ENCODE measurements at places on chromosomes 6 and 20. TPM values are rescaled to one million over a fixed set of nuclear protein-coding genes. Genes with fewer than 3 reads are reported as not detected.

DNA sequence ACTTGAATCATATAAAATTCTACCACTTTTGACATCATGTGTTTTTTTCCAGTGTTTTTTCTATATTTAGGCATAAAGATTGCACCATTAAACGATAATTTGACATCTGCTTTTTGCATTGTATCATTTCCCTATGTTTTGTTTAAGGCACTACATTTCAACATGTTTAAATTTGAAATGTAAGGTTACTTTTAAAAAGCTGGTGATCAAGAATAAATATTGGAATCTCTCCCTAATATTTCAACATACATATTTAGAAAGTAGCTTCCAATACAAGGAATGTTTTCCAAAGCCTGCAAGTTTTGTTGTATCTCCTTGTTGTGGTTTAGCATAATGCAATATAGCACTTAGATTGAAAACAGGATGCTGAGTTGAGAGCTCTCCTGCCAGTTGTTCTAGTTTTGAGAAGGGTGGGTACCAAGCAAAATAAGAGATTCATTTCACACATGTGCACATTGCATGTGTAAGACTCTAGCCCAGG is 76.5 kb downstream of the SYNJ2 start:
- no peak for ATAC-seq

GRCh38 chr20:38032585-38033329 is 499 bp downstream of the TTI1 start:
- peak; percentile 49 for ATAC-seq

TTK gene
- total RNA-seq, result 11.0 TPM

HSPA1B gene
- 92.9 TPM for total RNA-seq

DNA sequence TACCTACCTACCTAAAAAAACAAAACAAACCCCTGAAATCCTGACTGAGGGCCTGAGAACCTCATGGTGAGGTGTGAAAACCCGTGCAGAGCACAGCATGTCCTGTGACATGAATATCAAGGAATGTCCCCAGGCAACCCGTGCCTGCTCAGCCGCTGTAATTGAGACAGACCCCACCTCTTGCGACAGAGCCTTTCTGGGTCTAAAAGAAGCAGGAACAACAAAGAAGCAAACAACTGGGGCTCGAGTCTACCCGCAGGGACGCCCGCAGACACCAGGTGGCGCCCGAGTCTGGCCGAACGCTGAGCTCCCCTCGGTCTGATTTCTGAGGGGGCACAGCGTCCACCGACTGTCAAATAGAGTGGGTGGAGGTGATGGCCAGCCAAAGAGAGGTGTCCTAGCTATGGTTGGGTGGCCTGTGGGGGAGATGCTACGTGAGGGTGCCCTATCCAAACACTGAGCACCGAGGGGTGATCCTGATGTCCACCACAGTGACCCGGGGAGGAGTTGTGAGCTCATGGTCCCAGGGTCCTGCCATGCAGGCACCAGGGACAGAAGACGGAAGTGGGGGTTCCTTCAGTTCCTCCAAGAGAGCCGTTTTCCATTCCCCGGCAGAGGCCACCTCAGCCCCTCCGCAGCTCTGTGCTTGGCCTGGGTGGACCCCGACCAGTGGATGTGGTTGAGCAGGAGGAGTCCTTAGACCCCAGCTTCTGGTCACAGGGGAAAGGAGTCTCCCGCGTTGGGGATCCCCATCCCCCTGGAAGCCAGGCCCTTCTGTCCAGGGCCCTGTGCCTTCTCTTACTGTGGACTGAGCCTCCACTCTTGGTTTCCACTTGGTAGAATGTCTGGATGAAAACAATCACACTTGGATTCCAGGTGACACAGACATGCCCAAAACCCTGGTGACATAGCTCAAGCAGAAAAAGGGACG is 268.2 kb downstream of the CDC5L start:
- ATAC-seq, result peak; percentile 66

OR2B6 gene
- total RNA-seq, result not detected

GRCh38 chr20:33178726-33179125 is 10.8 kb downstream of the BPIFA2 start:
- no peak for ATAC-seq

- ATAC-seq, result no peak
Observed at GRCh38 chr6:44258325-44258863, 1.1 kb upstream of the SLC35B2 start.

GRCh38 chr6:37570482-37571133 is 70.9 kb upstream of the CCDC167 start:
- ATAC-seq, result no peak

DNA sequence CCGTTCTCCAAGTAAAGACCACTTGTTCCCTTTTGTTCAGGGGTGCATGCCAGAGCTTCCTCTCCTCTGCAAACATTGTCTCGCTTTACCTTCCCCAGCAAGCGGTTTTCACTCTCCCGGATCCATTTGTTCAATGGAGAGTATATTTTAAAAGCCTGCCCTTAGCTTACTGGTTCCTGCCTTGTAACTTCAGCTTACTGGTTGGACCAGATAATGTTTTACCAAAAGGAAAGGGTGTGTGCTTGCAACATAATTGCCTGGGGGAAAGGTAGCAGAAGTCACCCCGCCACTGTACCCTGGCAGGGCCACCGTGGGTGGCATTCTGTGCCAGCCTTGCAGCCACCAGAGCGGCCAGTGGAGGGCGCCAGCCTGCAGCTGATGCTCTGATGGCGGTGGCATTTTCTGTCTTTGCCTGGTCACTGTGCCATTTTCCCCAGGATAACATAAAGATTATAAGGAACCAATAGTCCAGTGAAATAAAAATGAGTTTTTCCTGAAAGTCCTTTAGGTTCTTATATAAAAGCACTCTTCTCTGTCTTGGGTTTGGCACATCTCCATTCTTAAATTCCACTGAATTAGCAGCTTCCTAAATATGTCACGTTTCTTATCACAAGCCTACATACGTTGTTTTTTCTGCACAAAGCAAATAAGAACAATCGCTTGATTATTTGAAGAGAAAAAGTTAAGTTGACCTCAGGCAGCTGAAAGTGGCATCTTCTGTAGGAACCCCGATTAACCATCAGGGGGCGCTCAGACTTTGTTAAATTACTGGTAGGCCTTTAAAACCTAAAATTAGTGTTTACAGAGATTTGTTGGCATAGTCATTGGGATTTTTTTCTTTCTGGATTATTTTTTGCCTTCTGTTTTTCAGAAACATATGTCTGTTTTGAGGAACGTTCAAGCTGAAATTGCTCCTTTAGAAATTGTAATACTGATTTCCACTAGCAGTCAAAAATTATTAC is 67.4 kb upstream of the XRN2 start:
- peak; percentile 94 for ATAC-seq

DNA sequence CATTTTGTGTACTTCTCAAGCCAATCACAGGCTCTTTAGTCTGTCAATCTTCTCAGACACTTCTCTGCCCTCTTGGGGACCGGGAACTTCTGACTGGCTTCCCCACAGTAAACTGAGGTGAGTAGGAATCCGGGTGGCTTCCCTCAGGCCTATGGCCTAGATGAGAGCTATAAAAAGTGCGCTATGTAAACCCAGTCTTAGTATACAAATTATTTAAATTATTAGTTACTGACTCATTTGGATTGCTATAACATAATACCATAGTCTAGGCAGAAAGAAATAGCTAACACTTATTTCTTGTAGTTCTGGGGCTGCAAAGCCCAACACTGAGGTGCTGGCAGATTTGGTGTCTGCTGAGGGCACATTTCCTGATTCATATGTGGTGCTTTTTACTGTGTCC is 109.2 kb upstream of the MCHR2 start:
- no peak for ATAC-seq

- peak; percentile 89 for ATAC-seq
Observed at GRCh38 chr6:14001329-14002012, 76.7 kb downstream of the RNF182 start.

TINAG gene
- total RNA-seq, result not detected

APOM gene
- total RNA-seq, result 1.6 TPM

TXLNB gene
- 0.24 TPM for total RNA-seq

DNA sequence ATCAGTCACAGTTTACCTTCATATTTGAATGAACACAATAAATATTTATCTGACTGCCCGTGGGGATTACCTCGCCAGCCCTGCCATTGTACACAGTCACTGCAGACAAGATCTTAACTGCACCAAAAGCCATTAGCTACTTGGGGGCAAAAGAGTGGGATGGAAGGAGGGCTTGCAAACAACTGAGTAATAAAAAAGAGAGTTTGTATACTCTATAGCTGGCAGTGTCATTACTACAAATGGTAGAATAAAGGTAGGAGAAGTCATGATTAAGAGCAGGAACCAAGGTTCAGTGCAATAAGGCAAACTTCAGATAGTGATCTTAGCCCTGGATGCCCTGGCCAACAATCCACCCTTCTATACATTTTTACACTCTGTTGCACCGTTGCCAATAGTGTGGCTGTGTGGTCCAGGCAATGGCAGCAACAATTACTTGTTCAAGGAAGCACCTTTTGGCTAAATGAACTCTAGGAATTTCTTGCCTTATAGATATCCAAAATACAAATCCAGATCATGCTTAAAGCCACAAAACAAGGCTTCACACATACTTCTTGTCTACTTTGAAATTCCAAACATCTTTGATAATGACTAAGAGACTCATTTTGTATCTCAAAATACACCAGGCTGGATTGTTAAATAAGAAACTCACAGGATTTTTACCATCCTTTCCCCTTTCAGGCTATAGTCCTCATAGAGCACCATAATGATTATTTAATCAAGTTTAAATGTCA is 955.4 kb upstream of the ADGRB3 start:
- no peak for ATAC-seq

ZNF334 gene
- 2.0 TPM for total RNA-seq

CDK5RAP1 gene
- total RNA-seq, result 14.7 TPM

GRCh38 chr6:125165256-125165655 is 11.7 kb downstream of the TPD52L1 start:
- no peak for ATAC-seq

SLC22A23 gene
- total RNA-seq, result 36.3 TPM

- ATAC-seq, result no peak
Observed at GRCh38 chr6:132404736-132405135, 3.5 kb upstream of the MOXD1 start.

DNA sequence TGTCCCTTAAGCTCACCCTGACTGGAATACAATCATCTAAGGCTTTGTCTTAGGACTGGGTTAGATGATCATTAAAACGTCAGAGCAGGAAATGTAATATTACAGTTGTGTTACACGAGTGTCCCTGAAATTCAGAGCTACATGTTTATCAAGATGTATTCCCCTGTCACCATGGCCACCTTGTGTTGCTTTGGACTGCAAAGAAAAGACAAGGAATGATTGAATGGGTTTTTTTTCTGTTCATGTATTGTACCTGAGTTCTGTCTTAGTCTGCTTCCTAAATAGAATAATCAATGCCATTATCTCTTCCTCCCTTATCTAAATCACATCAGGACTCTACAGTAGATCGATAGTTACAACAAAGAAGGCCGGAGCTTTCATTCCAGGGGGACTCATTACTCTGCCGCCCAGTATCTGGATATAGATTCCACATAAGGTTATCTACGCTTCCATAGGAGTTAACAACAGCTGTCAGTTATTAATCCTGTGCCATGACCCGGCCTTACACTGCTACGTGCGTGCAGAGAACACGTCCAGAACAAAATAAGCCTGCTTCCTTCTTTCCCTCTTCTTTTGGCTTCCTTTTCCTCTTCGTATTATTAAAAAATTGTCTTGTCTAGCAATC is 274.1 kb upstream of the SASH1 start:
- no peak for ATAC-seq

SLC29A1 gene
- 12.8 TPM for total RNA-seq

DNA sequence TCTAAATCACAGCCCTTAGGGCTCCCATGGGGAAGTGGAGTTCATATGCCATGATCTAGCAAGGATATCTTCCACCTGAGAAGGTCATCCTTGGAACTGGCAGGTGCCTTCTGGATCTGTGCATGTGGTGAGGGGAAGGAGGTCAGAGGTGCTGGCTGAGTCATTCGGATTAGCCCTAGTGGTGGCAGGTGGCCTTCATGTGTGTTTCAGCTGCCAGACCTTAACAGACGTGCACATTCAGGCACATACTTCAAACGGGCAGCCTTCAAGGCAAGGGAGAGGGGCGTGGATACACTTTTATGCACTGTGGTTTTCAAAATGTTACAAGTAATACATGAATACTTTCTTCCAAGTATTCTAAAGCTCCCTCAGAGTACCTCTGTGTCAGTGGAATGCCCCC is 51.2 kb downstream of the BMP6 start:
- ATAC-seq, result no peak

DNA sequence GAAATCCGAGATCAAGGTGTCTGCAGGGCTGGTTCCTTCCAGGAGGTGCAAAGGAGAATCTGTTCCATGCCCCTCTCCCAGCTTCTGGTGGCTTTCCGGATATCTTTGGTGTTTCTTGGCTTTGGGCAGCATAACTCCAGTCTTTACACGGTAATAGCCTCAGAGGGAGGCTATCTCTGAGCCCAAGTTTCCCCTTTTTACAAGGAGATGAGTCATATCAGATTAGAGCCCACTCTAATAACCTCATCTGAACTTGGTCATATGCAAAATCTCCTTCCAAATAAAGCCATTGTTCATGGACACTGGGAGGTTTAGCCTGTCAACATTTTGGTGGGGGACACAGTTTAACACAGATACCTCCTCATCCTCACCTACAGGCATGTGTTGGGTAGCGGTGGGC is 213.7 kb downstream of the ATXN1 start:
- ATAC-seq, result no peak

DNA sequence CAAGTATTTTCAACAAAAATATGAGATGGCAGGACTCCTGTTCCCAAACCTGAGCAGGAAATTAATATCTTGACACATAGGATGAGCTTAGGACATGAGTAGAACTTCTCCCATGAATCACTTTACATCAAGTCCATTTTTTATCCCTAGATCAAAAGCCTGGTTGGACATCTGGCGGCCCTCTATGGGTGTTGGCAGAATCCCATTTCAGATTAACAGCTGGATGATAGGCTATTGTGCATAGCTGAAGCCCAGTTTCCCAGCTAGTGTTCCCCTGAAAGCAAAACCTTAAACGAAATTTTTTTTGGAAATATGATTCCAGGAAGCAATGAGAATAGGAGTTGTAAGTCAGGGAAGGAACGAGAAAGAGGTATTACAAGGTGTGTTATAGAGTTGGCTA is 449.4 kb upstream of the CHD6 start:
- ATAC-seq, result no peak

DNA sequence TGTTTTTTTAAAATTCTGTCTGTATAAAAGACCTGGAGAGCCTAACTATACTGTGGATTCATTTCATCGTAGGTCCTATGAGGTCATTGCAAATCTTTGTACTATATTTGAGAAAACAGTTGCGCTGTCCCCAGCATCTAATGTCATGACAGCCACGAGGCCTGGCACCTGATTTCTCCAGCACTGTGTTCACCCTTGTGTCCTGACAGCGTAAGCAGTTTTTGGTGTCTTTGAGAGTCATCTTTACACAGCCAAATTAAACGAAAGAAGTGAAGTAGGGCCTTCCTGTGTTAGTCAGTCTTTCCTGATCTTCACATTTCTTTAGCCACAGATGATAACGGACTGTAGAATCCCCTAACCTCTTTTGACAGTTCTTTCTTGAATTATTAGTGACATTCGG is 70.6 kb upstream of the PHACTR2 start:
- no peak for ATAC-seq

KCNK16 gene
- total RNA-seq, result not detected

- no peak for ATAC-seq
Observed at GRCh38 chr6:5435449-5435848, 174.1 kb downstream of the FARS2 start.

HTR1E gene
- not detected for total RNA-seq
